Hematopoietic multipotent progenitor cell treated with erythropoietin and hydrocortisone succinate and interleukin-3 and kit ligand, for 6 days (in vitro differentiated cells): ENCODE measurements at places on chromosomes 7 and 10.

GRCh38 chr7:83970081-83970480 lies 224.5 kb downstream of the SEMA3A start:
- DNase-seq = no peak

GRCh38 chr7:11256501-11256900 lies 282.8 kb downstream of the PHF14 start:
- no peak for DNase-seq

- DNase-seq = no peak
Measured at GRCh38 chr10:71494980-71495381, 98.3 kb downstream of the CDH23 start.

DNA sequence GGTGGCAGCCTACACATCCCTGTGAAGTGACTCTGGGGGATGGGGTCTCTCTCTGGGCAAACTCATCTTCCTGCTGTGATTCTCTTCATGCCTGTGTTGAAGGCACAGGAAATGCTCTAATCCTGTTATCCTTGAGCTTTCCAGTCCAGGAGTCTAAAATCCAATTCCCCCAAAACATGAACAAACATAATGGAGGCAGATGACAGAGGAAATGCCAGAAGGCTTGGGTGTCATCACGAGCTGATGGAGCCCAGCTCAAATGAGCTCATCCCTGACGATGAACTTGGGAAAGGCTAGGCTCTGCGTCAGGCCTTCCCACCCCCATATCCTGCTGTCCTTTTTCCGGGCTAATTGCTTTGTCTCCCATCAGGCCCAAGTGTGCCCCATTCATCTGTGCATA lies 165.9 kb upstream of the PODXL start:
- no peak for DNase-seq

- peak; percentile 73 for DNase-seq
Measured at GRCh38 chr10:112115781-112116385, 67.7 kb downstream of the GPAM start.

DNA sequence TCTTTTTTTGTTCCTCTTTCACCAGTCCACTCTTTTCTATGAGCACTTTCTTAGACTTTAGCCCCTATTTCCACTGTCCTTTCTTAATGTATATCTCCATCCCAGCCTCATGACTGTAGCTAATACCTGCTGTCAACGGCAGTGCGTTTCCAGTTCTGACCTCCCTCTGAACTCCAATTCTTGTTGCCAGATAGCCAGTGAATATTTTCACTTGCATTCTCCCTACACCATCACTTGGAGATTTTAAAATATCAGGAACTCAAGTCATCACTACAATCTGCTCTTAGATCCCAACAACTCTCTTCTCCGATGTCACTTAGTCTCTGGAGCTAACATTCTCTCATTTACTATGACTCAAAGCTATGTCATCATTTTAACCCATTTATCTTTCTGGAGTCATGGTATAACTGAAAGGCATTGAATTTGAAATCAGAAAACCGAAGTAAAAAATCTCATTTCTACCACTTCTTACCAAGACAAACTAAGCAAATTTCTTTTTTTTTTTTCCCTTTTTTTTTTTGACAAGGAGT lies 5.1 kb upstream of the SLC16A12 start:
- no peak for DNase-seq

GRCh38 chr7:18684916-18685315 lies 189.4 kb downstream of the HDAC9 start:
- DNase-seq = no peak

- DNase-seq = no peak
Measured at GRCh38 chr7:106635411-106635810, 25.5 kb downstream of the CCDC71L start.

DNA sequence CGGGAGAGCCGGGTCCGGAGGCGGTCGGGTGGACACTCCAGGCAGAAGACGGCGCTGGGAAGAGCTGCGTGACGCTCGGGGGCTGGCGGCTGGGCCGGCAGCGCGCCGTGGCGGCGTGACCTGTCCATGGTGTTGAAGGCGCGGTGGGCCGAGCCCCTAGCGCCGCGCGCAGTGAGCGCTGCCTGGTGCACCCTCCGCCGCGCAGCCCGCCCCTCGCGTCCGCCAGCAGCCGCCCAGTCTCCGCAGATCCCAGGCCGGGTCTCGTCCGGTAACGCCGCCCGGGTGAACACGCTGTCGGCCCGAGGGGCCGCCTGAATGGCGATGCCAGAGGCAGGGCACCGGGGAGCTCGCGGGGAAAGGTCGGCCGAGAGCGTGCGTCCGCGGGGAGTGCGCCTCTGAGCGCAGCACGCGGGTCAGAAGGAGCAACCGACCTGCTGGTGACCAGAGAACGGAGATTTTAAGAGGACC lies 657 bp upstream of the TMEM178B start:
- DNase-seq = peak; percentile 32

DNA sequence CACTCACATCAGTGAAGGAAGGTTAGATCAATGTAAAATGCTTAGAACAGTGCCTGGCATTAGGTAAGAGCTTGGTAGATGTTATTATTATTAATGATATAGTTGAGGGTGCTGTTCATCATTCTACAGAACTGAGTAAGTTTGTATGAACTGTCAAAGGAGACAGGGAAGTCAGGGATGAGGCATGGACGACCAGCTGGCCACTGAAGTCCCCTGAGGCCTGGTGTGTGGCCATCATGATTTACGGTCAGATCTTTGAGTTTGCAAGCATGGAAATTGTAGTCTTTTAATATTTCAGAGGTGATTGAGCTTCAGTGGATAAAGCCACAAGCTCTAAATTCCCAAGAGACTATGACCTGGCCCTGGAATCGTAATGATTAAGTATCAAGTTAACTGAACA lies 6.9 kb downstream of the ARMC3 start:
- no peak for DNase-seq

- no peak for DNase-seq
Measured at GRCh38 chr10:114401195-114401791, 3.0 kb downstream of the AFAP1L2 start.

- no peak for DNase-seq
Measured at GRCh38 chr7:155992538-155992937, 180.3 kb upstream of the SHH start.

DNA sequence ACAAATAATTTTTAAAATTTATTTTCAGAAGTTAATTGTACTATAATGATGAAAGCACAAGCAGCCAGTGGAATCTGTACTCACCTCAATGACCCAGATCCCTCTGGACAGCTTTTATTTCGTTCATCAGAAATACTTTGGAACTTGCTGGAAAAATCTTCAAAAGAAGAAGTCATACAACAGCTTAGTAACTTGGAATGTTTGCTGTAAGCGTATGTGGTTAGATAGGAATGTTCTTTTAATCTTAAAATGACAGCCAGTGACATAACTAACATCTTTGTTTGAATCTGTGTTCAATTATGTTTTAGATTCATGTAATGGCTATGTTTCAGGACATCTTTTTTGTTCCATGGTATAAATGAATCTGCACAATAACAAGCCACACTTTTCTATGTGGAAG lies 26.8 kb downstream of the CFAP69 start:
- no peak for DNase-seq

DNA sequence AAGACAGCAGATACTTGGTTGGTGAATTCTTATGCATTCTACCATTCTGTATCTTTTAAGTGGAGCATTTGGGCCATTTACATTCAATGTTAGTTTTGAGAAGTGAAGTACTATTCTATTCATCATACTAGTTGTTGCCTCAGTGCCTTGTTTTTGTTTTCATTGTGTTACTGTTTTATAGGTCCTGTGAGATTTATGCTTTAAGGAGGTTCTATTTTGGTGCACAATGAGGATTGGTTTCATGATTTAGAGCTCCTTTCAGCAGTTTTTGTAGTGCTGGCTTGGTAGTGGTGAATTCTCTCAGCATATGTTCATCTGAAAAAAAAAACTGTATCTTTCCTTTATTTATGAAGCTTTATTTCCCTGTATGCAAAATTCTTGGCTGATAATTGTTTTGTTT lies 23.3 kb upstream of the WNT2 start:
- DNase-seq = no peak

GRCh38 chr7:142974626-142975025 lies 12.5 kb upstream of the KEL start:
- DNase-seq = no peak
